ENCODE measurements at places on chromosomes 3 and 15. TPM values are rescaled to one million over a fixed set of nuclear protein-coding genes. Genes with fewer than 3 reads are reported as not detected.

GRCh38 chr3:24154013-24154695 is 209.1 kb downstream of the NR1D2 start:
- DNase-seq: no peak

DNA sequence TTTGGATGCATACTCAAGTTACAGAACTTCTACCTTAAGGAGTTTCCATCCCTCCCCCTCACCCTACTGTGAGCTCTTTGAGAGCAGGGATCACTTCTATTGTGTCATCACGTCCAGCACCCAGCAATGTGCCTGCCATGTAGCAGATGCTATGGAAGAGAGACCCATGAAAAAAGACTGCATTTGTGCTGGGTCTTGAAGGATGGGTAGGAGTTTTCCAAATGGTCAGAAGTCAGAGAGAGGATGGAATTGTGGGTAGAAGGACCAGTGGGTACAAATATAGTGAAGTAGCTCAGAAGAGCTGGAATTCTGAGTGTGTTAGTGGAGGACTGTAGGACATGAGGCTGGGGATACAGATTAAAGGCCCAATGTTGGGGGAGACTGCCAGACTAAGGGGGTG is 141.7 kb downstream of the SRGAP3 start:
- no peak for DNase-seq

DNA sequence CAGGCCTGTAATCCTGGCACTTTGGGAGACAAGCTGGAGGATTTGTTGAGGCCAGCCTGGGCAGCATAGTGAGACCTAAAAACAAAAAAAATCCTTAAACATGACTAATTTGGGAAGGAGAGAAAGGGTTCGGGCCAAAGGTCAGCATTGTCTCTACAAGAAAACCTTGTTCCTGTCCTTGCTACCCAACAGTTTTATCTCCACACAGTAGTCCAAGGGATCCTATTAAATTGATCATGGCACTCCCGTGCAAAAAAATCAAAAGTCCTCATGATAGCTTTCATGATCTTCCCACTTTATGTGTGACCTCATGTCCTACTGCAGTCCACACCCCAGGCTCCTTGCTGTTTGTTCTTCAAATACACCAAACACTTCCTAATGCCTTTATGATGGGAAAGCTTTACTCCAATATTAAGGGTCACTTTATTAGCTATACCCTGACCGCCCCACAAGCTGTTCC is 4.2 kb downstream of the RPL15 start:
- DNase-seq: no peak

The PCLAF gene
- total RNA-seq: 8.5 TPM

Data from glomerular endothelial cell (primary cell).